Aorta (tissue), 5 donors: ENCODE measurements at places on chromosomes 6 and 20.
A peak's percentile ranks its signal among the peaks of the same experiment; 100 is the strongest.

DNA sequence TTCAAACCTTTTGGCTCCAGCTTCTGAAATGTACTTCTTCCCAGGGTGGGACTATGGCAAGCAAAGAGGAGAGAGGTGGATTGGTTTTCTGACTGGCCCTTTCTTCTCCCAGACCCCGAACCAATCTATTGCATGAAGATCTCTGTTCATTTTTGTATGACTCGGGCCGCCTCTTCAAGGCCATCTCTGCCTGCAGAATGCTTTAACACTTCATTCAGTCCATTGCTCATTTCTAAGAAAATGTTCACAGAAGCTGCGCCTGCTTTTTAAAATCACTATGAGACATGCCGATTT lies 1.6 kb downstream of the VGLL2 start:
- DNase-seq = no peak

DNA sequence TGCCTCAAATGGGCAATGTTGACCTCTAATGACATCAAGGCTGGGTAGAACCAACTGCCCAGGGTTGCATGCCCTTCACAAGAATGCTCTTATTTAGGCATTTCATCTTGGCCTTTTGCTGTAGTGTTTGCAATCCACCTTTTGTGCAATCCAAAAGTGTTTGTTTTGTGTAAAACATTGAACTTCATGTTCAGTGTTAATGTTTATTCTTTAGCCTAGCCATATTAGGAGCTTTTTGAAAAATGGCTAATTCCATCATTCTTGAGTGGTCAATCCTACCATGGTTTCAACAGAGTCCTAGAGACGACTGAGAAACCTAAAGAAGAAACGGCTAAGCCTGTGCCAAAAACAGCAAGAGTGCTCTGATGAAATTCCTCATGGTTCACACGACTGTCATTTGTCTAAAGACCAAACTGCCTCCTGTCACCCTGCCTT lies 279.6 kb upstream of the PRDM1 start:
- DNase-seq = no peak

DNA sequence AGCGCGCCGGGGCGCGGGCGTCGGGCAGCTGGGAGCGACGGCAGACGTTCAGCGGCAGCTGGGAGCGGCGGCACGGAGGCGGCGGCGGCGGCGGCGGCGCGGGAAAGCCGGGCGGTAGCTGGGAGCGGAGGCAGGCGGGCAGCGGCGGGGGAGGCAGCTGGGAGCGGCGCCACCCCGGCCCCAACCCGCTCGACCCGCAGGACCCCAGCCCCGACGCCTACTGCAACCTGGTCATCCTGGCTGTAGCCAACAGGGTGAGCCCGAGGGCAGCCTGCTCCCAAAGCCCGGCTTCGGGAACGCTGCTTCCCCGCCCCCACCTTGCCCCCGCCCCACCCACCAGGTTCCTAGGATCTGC lies 8.9 kb downstream of the CCM2L start:
- DNase-seq = peak; percentile 75

GRCh38 chr6:142679907-142680700 lies 264.9 kb downstream of the HIVEP2 start:
- DNase-seq = peak; percentile 83

GRCh38 chr20:4152696-4153235 lies 137.4 kb upstream of the RNF24 start:
- no peak for DNase-seq

DNA sequence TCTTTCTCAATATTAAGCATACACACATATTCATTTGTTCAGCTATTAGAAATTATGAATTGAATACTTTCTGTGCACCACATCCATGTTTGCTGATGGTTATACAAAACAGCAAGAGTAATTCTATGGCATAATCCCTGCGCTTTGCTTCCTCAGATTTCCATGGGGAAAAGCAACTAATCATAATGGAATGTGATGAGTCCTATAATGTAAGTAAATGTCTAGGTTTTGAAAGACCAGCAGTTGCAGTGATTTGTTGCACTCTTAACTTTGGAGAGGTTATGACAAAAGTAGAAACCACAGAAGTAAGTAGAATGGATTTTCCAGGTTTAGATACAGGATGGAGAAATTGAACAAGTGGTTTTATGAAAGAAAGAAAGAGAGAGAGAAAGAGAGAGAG lies 652.1 kb downstream of the CBLN4 start:
- no peak for DNase-seq

DNA sequence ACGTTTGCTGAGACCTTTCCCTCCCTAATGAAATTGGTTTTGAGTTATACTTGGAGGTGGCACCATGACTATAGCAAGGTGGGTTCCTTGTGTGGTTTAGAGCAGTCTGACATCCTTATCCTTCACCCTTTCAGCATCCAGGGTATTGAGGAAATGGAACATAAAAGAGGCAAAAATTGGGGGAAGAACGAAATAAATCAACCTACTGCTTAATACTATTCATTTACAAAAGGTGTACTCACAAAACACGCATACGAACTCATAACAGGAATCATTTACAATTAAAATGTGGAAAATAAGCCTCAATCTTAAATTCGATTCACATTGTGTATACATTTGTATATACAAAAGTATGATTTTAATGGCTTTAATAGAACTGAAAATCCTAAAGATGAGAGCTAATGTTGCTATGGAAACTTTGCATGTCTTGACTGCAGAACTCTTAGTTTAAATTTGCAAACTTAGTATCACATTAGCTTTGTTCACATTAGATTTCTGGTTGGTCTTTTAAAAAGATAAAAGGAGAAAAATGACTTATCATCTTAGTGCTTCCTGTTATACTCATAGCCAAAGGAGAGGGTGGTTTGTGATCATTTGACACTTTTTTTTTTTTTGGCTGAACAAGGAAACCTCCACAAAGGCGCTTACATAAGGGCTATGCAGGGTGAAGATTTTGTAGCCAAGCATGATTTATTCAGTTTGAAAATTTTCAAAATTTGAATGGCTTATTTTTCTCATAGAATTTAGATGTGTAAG lies 76.1 kb upstream of the ATXN1 start:
- DNase-seq = no peak

GRCh38 chr20:62760856-62761758 lies 35.2 kb upstream of the MRGBP start:
- no peak for DNase-seq

GRCh38 chr20:25860531-25861150 lies 164.0 kb upstream of the ZNF337 start:
- DNase-seq = no peak

DNA sequence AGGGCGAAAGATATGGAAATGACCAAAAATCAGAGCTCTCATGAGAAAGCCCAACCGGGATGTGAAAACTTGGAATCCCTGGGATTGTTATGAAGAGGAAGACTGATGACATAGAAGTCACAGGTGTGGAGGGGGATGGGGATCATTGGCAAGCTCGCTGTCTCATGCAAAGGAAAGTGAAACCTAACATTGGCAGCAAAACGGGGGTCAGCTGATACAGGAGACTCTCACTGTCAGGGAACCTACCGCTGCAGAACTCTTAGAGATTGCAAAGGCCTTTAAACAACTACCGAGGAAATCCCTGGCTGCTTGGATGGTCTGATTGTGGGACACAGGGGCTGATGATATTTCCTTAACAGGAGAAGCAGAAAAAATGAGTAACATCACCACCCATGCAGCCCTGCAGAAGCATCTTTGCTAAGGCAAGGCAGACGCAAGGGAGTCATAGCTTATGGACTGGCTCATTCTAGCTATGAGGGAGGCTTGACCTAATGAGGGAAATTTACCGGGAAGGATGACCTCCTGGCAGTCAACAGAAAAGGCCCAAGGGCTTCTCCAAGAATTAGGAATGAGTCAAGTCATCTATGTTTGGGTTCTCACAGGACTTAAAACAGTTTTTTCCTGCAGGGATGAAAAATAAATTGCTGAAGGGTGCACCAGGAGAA lies 7.0 kb downstream of the MUC21 start:
- no peak for DNase-seq

GRCh38 chr20:49701241-49701790 lies 12.4 kb downstream of the B4GALT5 start:
- no peak for DNase-seq

GRCh38 chr6:111850295-111850937 lies 22.8 kb downstream of the FYN start:
- DNase-seq = no peak

DNA sequence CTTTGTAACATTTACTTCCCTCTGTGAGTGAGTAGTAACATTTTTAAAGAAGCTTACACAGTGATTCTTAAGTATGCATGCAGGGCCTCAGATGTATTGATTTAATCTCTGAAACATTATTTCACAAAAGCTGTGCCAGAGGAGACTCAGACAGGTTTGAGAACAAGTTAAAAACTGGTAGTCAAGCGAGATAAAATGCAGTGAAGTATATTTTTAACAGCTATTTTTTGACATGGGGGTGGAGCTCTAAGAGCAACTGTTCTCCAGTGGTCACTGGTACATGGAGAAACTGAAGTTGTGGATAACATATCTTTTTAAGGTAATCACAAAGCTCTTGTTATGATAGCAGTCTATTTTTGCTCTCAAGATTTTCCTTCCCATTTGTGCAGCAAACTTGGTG lies 20.4 kb downstream of the DSTN start:
- DNase-seq = no peak

DNA sequence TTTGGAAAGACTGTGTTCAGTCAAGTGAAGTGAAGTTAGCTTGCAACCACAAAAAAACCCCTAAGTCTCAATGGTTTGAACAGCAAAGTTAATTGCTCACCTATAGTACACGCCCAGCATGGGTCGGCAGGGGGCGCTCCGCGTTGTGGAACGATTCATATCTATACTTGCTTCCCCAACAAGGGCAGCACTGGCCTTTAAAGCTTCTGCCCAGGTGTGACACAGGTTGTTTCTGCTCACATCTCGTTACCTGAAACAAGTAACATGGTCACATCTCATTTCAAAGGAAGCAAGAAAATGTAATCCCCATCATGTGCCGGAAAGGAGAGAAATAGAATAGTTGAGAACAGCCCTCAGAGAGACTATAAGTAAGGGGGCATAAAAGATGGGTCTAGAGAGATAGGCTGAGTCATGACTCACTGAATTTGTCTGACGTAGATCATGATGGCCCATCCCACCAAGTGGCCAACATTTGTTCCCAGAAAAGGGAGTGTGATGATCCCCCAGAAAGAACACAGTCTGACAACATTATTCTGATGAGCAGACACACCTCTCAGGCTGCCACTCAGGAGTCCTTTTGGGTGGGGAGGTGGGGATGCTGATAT lies 29.0 kb downstream of the HNF4A start:
- DNase-seq = peak; percentile 94

- no peak for DNase-seq
Measured at GRCh38 chr20:60817891-60818290, 434.2 kb upstream of the CDH4 start.

- no peak for DNase-seq
Measured at GRCh38 chr20:60905919-60906318, 346.1 kb upstream of the CDH4 start.

GRCh38 chr6:20444786-20445271 lies 43.1 kb downstream of the E2F3 start:
- no peak for DNase-seq

- DNase-seq = no peak
Measured at GRCh38 chr6:24493945-24494820, 586 bp upstream of the ALDH5A1 start.

GRCh38 chr6:167219967-167220512 lies 62.3 kb upstream of the GPR31 start:
- no peak for DNase-seq

DNA sequence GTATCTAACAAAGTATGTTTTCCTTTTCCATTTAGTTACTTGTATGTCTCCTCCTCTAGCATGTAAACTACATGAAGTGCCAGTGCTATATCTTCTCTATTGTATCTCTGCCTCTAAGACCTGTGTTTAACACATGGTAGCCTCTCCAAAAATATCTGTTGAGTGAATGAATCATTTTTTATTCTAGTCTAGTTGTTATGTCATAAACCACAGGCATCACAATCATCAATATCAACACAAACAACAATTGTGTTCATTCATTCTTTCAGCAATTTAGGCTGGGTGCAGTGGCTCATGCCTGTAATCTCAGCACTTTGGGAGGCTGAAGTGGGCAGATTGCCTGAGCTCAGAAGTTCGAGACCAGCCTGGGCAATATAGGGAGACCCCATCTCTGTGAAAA lies 111.6 kb upstream of the EYA4 start:
- DNase-seq = no peak

GRCh38 chr6:137233911-137234863 lies 15.0 kb upstream of the IFNGR1 start:
- DNase-seq = no peak

GRCh38 chr20:2576317-2576727 lies 39.9 kb downstream of the TMC2 start:
- DNase-seq = no peak

DNA sequence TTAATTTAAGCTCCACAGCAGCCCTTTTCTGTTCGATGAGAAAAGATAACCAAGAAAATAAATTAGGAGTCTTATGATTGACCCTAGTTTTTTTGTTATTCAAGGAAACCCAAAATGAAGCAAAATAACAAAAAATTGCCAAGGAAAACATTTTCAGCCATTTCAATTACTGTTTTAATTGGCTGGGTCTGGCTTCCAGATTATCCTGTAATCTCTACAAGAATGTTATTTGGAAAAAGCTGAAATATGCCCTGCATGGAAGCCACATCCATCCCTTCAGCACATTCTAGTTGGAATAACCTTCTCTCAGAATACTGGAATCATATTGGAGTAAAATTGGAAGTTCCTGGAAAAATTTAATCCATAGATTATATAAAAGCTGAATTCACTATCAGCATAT lies 191.1 kb upstream of the CCN2 start:
- no peak for DNase-seq

- DNase-seq = peak; percentile 61
Measured at GRCh38 chr6:43096451-43097097, 20.5 kb downstream of the PTK7 start.

DNA sequence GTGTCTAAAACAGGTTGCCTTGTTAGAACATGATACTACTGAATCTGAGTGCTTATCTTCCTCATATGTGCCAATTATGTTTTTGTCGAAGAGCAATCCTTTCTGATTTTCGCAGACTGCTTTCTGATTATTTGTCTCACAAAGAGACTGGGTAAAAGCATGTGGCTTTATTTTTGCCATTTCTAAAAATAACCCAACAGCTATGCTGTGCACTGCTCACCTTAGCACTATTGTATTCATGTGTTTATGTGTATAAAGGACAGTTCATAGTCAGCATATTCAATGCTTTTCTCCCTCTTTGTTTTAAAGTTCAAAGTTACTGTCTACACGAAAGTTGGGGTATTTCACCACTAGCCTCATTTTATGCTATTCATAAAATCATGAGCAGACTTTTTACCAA lies 127.0 kb downstream of the SGK1 start:
- no peak for DNase-seq

GRCh38 chr20:20411836-20412235 lies 43.9 kb downstream of the INSM1 start:
- no peak for DNase-seq

- DNase-seq = no peak
Measured at GRCh38 chr20:25256226-25256859, 8.5 kb downstream of the PYGB start.

DNA sequence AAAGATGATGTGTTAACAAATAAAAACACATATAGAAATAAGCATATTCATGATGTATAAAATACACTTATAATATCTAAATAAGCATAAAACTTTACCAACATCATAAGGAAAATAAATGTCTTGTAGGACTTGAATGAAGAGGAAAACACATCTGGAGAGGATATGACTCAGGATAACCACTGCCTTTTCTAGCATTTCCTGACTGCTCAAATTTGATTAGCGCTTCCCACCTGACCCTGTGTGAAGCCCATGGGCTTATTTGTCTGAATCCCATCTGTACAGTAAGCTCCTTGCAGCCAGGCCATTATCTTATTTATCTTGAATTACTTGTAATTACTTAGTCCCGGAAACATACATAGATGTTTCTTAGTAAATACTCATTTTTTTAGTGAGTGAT lies 608.6 kb downstream of the COL12A1 start:
- no peak for DNase-seq
